ENCODE measurements at places on chromosomes 2 and 18. TPM values are rescaled to one million over a fixed set of nuclear protein-coding genes. Genes with fewer than 3 reads are reported as not detected.
A peak's percentile ranks its signal among the peaks of the same experiment; 100 is the strongest.

Gene IL1RN
- 2.1 TPM for polyA plus RNA-seq

Gene B3GNT7
- polyA plus RNA-seq, result 1.9 TPM

Gene EML6
- polyA plus RNA-seq, result 26.5 TPM

DNA sequence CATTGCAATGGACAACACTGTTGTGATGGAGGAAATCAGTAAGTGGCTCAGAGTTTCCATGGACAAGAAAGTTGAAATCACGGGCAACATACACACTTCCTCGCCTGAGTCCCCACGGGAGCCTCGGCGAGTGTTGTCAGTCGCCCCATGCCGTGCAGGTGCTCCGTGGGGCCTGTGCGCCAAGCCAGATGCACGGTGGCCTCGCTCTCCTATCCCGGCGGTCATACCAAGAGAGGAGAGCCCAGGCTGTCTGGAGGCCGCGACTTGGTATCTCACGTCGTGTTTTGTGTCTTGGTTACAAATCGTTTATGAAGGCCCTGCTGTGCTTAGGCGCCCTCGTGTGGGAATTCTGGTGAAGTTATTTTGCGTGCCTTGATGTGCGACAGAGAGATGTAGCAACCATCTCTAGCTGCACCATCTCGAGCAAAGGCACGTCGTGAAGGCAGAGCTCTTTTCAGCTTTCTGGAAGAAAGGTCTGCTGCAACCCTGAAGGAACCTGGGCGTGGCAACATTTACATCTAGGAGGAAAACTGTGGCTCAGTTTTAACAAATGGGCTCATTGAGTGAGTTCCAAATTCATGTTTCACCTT lies 21.8 kb downstream of the ATG4B start:
- peak; percentile 77 for DNase-seq

Gene SLC30A3
- 2.2 TPM for polyA plus RNA-seq

Gene DYSF
- 91.6 TPM for polyA plus RNA-seq

GRCh38 chr2:239313776-239314175 lies 87.0 kb downstream of the HDAC4 start:
- no peak for DNase-seq

Gene ASAP2
- 24.6 TPM for polyA plus RNA-seq

DNA sequence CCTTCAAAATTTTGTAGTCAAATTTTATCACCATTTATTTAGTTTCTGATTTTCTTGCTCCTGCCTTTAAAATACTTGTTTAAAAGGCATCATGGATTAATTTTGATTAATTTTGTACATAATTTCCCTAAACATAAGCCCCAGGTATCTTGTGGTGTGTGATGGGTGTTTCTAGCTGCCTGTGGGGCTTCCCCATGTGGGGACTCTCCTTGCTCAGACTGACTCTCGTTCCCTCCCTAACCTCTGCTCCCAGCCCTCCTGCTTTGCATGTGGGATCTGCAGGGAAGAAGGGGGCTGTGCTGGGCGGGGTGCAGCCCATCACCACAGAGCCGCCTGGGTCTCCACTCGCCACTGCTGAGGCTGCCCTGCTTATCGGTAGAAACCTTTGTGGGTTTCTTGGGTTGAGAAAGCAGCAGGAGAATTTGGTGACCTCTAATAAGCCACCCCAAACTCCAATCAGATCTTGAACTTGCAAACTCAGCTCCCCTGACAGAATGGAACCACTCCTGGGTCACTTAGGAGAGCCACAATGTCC lies 72.5 kb downstream of the MRPS9 start:
- no peak for DNase-seq

- no peak for DNase-seq
Observed at GRCh38 chr18:78675231-78675630, 304.4 kb upstream of the SALL3 start.

DNA sequence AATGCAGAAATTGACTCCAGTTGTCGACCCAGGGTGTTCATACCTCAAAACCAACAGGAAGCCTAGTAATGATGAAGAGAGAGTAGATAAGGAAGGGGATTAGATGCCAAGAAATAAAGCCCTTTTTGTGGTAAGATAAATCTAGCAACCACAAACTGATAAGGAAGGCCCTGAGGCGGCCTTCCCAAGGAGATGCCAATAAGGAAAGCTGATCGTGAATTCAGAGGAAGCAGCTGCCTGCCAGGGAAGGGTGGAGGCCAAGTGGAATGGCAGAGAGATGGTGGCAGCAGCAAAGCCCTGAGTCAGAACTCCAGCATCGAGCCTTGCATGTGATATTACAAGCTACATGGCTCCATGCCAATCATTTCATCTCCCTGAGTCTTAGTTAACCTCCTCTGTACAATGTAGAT lies 126.3 kb downstream of the IRS1 start:
- DNase-seq, result no peak

Gene FHOD3
- polyA plus RNA-seq, result 32.3 TPM

Gene SLC19A3
- polyA plus RNA-seq, result 0.79 TPM

DNA sequence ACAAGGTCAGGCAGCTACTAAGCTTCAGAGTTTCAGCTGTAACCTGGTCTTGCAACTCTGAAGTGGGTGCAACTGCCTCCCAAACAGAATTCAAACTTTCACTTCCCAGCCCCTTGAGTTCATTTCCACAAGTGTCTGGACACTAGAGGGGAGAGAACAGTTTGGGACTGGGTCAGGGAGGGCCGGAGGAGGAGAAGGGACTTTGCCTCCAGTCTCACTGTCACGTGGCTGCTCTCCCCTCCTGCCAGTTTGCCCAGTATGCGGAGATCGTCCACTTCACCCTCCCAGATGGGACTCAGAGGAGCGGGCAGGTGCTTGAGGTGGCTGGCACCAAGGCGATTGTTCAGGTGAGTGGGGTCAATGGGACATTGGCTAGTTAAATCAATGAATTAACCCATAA lies 20.6 kb upstream of the ANKRD53 start:
- DNase-seq, result no peak

DNA sequence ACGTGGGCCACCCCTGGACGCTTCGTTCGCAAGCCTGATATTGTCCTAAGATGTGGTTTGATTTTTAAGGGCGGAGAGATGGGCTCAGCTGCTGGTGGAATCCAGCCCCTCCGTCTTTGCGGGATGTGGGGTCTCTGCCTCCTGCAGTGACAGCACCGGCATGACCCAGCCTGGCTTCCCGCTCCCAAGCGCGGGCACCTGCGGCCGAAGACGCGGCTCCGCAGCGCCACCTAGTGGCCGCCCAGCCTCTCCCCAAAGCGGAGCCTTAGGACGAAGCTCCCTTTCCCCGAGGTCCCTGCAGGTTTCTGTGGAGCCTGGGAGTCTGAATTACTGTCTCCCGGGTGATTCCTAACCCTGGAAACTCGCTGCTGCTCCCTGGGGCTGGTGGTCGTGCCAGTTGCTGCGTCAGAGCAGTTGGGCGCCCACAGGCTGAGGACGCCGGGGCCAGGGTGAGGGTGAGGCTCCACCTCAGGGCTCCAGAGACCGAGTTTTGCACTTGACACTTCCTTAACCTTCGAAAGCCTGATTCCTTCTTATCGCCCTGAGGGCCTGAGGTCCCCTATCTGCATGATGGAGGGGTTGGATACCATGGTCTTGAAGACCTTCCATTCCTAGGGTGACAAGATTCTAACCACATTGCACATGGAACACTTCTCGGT lies 137.5 kb downstream of the TPO start:
- peak; percentile 45 for DNase-seq

GRCh38 chr2:33730804-33731203 lies 131.7 kb upstream of the FAM98A start:
- no peak for DNase-seq

DNA sequence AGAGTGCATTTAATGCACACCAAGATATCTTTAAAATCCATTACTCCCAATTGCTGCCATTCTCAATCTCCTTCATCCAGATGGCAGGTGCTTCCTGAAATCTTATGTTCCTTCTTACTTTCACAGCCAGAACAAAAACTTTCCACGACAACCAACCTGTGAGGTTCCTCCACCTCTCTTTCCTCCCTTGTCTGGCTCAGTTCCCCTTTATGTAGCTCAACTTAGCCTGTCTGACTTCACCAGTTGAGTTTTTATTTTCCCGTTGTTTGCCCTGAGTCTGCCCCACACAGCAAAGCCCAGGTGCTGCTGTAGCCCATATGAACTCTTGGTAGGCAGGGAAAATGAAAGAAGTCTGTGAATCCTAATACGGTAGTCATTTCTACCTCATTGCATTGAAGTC lies 112.5 kb downstream of the MREG start:
- no peak for DNase-seq

DNA sequence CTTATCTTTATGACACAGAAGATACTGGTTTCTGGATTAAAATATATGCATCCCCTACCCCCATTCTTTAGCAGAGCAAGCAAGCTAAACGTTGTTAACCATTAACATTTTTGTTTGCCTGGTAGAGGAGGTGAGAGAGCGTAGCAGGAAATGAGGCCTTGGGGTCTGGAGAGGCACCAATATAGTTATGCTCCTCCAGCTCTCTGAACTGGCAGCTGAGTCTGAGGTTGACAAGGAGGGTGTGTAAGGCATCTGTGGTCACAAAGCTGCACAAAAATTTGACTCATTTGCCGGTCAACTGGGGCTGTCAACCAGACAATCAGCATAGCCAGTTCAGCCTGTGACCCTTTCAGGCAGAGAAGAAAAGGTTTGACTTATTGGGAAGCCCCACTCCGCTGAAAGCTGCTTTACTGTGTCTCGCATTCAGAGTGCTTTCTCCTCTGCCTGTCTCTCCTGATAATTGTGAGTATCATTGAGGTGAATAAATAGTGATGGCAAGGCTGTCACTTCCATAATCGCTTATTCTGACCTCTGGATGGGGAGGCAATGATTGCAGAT lies 647.5 kb upstream of the SETBP1 start:
- DNase-seq, result no peak

Gene TMEM200C
- 0.83 TPM for polyA plus RNA-seq

DNA sequence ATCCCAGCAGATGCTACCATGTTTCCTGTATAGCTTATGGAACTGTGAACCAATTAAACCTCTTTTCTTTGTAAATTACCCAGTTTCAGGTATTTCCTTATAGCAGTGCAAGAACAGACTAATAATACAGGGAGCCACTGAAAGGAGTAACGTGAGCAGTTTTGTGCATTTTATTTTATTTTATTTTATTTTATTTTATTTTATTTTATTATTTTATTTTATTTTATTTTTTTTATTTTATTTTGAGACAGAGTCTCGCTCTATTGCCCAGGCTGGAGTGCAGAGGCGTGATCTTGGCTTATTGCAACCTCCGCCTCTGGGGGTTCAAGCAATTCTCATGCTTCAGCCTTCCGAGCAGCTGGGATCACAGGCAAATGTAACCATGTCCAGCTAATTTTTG lies 156.3 kb upstream of the MSH6 start:
- no peak for DNase-seq

GRCh38 chr2:176138923-176139660 lies 9.6 kb downstream of the HOXD8 start:
- DNase-seq, result no peak

Gene SOX11
- 27.2 TPM for polyA plus RNA-seq

DNA sequence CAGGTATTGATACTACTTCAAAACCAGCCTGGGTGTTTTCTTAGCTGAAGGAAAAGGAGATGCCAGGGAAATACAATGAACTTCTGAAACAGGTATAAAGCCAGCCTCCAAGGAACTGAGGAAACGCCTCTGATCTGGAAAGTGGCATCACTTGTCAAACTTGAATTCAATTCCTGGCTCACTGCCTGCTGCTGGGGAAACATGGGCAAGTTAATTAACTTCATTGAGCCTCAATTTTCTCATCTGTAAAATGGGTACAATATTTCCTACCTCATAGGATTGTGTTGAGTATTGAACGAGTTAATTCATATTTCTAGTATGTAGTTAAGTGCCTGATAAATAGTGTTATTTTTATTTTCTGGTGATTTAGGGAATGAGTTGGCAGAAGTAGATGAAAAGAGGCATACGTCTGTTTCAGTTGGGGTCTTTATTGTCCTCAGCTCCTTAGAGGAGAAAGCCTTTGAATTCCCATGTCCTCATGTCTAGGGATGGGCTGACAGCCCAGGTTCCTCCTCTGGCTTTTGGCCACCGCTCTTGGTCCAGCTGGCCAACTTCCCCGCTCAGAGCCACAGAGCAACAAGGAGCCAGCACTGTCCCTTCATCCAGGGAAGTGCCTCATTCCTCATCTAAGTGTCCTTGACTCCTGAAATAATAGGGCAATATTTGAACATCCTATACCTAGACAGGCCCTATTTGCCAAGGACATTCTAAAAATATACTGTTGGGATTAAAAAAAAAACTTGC lies 210.5 kb upstream of the GATA6 start:
- DNase-seq, result peak; percentile 6

Gene SERPINB4
- polyA plus RNA-seq, result not detected

- no peak for DNase-seq
Observed at GRCh38 chr2:67243919-67244318, 153.2 kb upstream of the ETAA1 start.

GRCh38 chr2:112149866-112150435 lies 11.8 kb downstream of the FBLN7 start:
- DNase-seq, result no peak
